CD4-positive, alpha-beta T cell treated with Interleukin-4 for 1 hour (primary cell): ENCODE measurements at places on chromosomes 3 and 15.

GRCh38 chr3:39810647-39811161 is 1.3 kb downstream of the MYRIP start:
- no peak for DNase-seq

DNA sequence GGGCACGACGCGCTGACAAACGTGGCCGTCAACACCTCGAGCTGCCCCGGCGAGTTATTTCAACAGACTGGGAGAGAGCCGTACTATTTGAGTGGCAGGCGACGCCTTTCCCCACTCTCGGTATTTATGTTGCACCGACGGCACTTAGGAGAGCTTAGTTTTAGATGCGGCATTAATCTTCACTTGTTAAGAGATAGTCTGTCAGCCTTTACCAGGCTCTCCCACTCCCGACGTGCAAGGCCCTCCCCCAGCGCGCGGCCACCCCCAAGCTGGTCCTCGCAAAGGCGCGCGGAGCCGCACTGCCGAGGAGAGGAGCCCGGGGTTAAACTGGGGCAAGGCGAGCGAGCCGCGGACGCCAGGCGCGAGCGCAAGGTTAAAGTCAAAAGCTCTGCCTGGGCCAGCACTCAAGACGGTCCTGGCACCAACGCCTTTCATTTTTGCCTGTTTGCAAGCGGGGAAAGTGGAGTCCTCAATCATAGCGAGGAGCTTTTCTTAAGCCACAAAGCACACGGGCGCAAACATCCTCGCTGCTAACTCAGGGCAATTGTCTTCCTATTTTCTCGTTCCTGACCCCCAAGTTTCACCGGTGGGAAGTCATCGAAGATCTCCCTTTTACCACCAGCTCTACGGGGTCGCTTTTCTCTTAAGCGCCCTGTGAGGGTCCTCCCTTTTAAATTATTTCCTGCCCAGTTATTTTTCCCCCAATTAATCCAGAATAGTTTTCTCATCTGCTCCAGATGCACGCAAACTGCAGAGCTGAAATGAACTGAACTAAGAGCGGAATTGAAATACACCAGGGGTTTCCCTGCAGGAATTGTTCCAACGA is 86.6 kb downstream of the NR2F2 start:
- DNase-seq = no peak

DNA sequence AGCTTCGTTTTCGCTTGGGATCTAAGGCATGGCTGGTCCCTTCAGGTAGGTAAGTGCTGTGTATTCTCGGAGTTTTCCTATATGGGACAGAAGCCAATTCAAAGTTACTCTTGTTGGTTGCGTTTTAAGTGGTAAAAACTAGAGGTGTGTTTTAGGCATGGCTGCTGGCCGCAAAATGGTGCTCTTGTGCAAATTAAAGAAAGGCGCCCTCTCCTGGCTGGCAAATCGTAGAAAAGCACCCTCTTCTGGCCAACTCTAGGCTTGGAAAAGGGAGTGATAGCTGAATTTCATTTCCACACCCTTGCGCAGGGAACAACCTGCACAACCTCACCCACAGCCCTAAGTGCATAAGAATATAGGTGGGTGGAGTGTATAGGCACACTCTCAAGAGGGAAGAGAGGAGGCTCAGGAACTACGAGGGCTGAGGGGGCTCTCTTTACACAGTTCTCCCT is 23.5 kb downstream of the DRD3 start:
- peak; percentile 25 for DNase-seq

- no peak for DNase-seq
Measured at GRCh38 chr15:78369161-78369560, 29.0 kb downstream of the CRABP1 start.

- peak; percentile 66 for DNase-seq
Measured at GRCh38 chr3:27666708-27667107, 55.4 kb downstream of the EOMES start.
